AG04450 (cell line): ENCODE measurements at places on chromosomes 1 and 21.

- no peak for DNase-seq
Measured at GRCh38 chr1:14969006-14969405, 184.5 kb upstream of the TMEM51 start.

DNA sequence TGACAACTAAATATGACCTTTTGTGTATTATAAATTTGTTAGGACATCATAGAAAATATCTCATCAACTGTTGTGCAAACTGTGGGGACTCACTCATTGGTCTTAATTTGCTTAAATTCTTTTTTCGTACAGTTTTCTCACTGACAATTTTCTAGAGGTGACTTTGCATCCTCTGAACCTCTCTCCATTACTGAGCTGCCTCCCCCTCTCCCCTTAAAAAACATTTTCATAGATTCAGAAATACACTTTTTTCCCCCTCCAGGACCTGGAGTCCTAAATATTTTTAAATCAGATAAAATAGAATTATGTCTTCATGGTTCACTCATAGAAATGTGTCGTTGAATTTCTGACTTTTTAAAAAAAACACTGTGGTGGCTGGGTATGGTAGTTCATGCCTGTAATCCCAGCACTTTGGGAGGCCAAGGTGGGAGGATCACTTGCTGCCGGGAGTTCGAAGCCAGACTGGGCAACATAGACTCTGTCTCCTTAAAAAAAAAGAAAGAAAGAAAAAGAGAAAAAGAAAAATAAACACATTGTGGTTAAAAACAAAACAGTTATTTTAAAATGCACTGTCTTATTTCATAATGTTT, 1.5 kb downstream of the CNST start:
- DNase-seq: no peak

GRCh38 chr1:78078358-78078757, 32.6 kb downstream of the GIPC2 start:
- DNase-seq: no peak

- DNase-seq: no peak
Measured at GRCh38 chr1:43450251-43450941, 3.3 kb downstream of the HYI start.

GRCh38 chr1:220957233-220957605, 78.0 kb downstream of the HLX start:
- DNase-seq: peak; percentile 74

DNA sequence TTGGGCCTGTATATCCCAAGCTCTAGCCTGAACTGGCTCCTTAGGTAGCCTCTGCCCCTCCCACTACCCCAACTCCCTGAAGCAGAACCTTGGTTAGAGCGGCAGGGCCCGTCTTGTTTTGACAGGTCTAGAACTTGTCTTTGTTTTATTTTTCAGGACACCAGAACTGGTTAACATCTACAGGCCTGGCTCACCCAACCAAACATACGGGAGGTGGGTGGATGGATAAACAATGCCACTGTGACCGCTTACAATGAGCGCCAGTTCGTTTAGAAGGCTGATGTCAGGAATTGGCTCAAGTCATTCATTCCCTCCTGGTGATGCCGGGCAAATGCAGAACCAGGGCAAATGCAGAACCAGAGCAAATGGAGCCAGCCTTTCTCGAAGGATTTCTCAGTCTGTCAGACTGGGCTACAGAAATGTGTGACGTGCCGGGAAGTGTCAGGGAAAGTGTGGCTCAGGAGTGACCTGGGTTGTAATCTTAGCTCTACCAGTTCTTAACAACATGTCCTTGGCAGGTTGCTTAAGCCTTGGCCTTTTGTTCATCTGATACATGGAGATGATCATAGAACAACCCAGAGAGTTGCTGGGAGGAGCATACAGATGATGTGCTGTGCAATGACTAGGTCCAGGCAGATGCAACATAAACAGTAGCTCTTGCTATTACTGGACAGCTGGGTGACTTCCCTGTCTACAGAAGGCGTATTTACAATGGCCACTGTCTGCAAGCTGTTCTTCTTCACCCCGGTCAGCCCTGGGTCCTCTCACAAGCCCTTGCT, 30.5 kb upstream of the BTG2 start:
- no peak for DNase-seq

GRCh38 chr21:39258207-39258606, 55.2 kb downstream of the BRWD1 start:
- no peak for DNase-seq

GRCh38 chr1:42924851-42925760, 33.6 kb downstream of the SLC2A1 start:
- DNase-seq: no peak

DNA sequence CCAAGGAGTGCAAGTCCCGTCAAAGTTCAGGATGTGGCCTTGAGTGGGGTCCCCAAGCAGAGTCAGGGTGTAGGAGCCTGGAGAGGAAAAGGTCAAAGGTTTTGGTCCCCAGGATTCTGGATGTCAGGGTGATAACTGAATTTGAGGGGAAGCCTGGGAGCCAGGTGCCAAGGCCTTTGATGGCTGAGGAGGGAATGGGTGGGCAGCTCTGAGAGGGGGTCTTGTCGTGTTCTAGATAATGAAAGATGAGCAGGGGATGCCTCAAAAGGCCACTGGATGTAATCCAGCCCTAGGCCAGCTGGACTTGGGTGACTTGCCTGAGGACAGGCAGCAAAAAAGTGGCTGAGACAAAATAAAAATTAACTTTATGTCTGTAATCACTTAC, 27.5 kb upstream of the KCNA2 start:
- no peak for DNase-seq

DNA sequence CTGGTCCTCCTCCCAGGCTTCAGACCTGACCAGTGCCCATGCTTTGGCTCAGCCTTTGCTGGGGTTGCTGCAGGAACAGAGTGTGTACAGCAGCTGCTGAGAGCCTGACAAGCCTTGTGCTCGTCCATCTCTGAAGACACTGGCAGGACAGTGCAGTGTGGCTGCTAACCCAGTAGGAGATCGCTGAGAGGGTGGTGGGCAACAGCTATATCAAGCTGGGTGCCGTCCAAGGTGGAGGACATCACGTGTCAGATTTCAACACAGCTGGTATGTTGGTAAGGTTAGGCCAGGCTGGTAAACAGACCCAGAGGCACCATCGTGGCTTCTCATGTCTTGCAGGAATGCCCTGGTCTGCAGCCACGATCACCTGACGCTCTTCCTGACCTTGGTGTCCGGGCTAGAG, 17.9 kb upstream of the SLC25A34 start:
- DNase-seq: no peak

- DNase-seq: no peak
Measured at GRCh38 chr1:8089535-8090228, 63.6 kb upstream of the ERRFI1 start.

GRCh38 chr1:16459352-16459925, 18.9 kb downstream of the NECAP2 start:
- no peak for DNase-seq

- no peak for DNase-seq
Measured at GRCh38 chr1:70764747-70765146, 282.9 kb downstream of the PTGER3 start.

- DNase-seq: no peak
Measured at GRCh38 chr1:46903481-46903880, 37.8 kb downstream of the CYP4A11 start.

DNA sequence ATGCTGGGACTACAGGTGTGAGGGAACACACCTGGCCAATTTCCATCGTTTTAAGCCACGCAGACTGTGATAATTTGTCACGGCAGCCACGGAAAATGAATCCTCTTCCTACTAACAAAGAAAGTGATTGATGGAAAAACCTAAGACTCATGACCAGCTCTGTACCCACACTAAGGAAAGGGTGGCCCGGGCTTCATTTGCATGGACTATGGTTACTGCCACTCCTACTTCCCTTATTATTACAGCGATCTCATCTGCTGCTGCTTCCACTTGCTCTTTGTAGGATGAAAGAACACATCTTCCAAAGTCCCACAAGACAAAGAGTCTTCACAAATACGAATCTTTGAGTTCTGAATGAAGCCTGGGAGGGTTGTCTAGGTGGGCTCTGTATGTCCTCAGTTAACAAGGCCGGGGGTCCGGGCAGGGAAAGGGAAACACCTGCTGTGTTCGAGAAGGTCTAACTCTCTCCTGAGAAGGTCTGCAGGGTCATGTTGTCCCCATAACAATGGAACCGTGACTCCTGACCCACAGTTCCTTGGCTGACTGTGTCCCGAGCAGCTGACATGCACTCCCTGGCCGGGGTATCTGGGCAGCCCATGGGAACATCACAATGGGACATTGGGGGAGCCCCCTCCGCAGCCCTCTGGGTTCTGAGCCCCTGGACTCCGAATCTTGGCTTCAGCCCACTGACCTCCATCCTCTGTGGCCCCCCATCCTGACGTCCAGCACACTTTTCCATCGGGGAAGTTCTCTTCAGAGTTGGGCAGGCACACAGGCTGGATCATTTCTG, 13.3 kb upstream of the TFF1 start:
- no peak for DNase-seq

GRCh38 chr21:14072761-14073535, 137.8 kb downstream of the LIPI start:
- no peak for DNase-seq

DNA sequence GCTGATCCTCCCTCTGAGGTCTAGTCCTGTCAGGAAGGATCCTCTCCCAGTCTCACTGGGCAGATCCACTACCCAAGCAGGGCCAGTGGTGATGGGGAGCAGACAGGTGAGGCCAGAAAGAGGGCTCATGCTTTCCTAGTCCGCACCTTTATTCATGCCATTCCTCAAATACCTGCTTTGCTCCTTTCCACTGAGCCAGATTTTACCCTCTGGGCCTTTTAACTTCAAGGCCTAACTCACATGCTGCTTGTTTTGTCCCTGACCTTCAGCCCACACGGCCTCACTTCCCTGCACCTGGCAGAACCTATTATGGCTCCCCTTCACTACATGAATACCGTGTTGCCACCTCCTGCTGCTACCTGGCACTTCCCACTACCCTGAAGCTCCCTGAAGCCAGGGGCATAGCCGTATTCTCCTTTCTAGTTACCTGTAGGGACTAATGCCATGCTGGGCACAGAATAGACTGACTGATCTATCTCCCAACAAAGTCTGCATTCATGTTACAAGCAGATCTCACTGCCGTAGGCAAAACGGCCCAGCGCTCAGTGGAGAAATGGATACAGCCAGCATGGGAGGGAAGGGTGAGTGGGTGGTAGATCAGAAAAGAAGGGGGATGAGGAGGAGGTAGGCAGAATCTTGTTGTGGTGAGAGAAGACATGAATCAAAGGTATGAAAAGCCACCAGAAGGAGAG, 36.1 kb upstream of the GOLT1A start:
- no peak for DNase-seq

DNA sequence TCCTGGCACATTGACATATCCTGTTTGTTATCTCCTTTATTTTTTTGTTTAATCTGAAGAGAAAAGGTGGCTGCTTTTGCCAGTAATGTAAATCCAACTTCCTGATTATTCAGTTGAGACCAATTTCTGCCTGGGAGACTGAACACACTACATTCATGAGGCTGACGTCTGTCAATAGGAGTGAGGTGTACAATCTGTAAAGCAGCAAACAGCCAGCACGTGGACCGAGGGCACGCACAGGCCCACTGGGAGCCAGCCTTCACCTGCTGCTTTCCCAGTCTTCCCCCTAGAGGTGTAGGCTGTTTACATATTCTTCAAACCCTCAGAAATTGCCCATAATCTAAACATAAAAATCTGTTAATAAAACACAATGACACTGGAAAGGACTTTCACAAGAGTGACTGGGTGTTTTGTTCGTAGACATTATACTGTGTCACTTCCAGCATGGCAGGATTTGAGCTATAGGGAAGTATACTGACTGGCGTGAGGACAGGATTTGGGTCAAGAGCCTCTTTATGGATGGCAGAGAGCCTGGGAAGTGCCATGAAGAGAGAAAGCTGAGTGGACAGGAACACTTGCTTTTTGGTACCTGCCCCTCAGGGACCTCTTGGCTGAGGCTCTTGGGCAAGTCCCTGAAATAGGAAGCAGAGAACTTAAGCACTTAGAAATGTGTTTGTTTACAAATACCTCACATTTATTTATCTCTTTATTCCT, 552.9 kb upstream of the CAMK1G start:
- DNase-seq: no peak

GRCh38 chr1:117605164-117605773, 579 bp upstream of the TENT5C start:
- DNase-seq: no peak

DNA sequence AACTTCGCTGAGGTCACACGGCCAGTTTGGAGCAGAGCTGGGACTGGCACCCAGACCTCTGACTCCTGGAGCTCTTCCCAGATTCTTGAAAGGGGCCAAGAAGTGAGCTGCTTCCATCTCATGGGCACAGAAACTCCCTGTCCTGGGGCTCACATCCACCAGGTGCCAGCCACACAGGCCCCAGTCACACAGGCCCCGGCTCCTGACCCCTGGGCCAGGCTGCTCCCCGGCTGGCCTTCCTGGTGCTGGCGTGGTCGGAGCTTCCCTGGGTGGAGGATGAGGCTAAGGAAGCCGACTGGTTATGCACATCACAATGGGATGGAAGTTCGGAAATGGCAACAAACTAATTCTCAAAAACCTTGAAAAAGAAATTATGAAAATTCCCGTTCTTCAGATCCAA, 3.0 kb upstream of the GABRD start:
- no peak for DNase-seq

GRCh38 chr1:24292887-24293286, 26.3 kb upstream of the GRHL3 start:
- DNase-seq: no peak

- no peak for DNase-seq
Measured at GRCh38 chr21:25845729-25846256, 111.0 kb downstream of the GABPA start.

DNA sequence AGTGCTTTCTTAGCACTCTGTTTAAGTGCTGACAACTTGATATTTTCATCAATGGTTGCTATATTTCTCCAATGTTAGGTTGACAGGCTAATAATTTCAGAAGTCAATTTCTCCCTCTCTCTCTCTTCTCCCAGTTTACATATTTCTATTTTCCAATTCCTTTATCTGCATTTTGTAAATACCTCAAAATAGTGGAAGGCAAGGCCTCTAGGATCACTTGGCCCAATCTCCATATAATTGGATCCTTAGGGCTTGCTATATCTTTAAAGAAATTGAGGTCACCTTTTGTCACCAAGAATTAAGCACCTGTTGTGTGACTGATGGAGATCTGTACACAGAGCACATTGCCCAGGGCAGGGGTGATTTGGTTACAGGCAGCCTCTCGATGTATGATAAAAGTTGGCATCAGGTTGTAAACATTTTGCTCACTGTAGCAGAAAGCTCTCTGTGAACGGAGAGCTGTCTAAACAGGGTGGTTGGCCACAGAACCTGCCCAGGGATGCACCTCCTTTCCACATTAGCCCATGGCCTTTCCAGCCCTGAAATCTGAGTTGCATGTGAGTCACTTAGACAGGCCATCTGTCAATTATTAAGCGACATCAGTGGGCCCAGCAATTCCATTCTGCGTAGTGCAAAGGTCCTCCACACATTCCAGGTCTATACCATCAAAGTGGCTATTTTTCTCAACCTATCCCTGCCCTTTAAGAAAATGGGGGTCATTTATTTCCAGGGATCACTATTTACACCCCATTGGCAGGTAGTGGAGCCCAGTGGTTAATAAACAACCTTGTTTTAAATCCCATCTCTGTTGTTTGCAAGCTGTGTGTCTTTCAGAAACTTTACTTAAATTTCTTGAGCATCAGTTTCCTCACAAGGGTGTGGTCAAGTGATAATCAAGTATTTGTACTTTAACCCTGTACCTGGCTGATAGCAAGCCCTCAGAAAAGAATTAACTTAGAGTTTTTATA, 29.1 kb upstream of the IRF2BP2 start:
- no peak for DNase-seq

GRCh38 chr1:74193908-74194307, 4.1 kb downstream of the LRRIQ3 start:
- peak; percentile 34 for DNase-seq

GRCh38 chr21:45620201-45620923, 23.2 kb upstream of the PCBP3 start:
- no peak for DNase-seq
